Pulmonary artery endothelial cell (primary cell): ENCODE measurements at places on chromosomes 4 and X.

- DNase-seq, result no peak
Observed at GRCh38 chrX:107205770-107206696, at the start of the genes DNAAF6 and NUP62CL. TSS of gene DNAAF6 (plus strand) at chrX:107206611. CDS start at chrX:107212876, 6,265 bp downstream. TSS of gene NUP62CL (minus strand) at chrX:107206433. CDS start at chrX:107175146, 31,287 bp downstream.

DNA sequence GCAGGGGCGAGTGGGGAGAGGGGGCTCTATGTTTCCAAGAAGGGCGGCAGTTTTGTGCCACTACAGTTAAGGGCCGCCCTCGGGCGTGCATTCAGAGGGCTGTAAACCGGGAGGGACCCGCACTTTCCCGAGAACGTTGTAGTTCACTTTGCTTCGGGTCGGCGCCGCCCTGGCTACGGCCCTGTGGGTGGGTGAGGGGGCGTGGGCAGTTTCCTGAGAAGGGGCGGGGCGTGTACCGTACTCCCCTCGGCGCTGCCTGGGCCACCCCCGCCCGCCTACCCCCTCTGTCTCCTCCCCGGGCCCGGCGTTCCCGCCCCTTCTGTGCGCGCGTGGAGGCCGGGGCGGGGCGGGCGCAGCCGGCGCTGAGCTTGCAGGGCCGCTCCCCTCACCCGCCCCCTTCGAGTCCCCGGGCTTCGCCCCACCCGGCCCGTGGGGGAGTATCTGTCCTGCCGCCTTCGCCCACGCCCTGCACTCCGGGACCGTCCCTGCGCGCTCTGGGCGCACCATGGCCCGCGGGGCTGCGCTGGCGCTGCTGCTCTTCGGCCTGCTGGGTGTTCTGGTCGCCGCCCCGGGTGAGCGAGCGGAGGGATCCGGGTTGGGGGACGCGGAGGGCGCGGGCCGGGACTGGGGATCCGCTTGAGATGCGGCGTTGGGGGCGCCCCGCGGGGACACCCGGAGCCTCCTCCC is at the start of gene CD99:
CD99 (plus strand) TSS at position 440 of the 687 bp plus-strand sequence; CDS start at position 506, 66 bp downstream.
- DNase-seq, result peak; percentile 59

GRCh38 chr4:146522869-146523205 is 1.1 kb upstream of the SLC10A7 start:
- no peak for DNase-seq

DNA sequence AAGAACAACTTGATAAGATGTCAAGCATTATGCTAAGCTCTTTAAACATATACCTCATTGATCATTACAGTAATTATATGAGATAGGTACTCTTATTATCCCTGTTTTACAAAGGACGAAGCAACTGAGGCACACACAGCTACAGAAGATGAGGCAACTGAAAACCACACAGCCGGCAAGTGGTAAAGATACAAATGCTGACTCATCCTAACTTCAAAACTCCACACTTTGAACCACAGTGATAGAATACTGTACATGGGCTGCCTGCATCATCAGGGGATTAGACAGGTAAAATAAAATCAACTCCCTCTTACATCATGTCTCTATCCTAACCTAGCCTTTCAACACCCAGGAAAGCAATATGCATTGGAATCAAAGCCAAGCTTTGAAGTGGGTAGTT is 47.8 kb downstream of the LHFPL1 start:
- DNase-seq, result no peak

GRCh38 chr4:128635141-128635954 is 174.2 kb upstream of the JADE1 start:
- peak; percentile 2 for DNase-seq

GRCh38 chrX:119605464-119606279 is 552 bp downstream of the NKRF start:
- no peak for DNase-seq

DNA sequence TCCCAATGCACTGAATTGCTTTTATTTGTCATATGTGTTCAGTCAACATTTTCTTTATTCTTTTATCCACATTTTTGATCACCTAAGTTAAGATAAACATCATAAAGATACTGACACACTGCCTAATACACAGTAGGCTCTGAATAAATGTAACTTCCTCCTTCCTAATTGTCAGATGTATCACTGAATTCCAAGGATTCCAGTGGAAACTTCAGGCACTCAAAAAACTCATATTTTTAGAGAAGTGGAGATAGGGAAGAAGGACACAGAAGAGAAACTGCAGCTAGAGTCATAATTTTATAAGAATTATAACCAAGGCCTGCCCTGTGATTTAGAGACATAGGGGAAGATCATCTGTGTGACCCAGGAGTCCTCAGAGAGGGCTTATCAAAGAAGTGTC is 753.3 kb downstream of the ADGRL3 start:
- DNase-seq, result no peak

DNA sequence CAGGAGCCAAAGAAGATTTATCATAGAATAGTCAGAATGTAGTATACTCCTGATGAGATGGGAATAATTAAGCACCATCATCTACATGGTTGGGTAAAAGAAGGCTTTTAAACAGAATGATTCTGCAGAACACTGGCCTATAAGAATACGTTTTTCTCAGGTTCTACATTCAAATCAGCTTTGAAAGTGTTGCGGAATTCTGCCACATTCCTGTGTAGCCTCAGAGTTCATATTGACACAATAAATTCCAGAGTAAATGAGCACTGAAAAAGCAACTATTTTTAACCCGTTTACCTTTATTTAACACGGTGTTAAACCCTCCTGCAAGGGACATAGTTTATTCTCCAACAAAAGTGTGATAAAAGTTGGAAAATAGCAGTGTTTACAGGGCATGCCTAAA is 950.2 kb upstream of the SLIT2 start:
- no peak for DNase-seq

GRCh38 chr4:48361012-48361400 is 19.7 kb downstream of the SLAIN2 start:
- no peak for DNase-seq

DNA sequence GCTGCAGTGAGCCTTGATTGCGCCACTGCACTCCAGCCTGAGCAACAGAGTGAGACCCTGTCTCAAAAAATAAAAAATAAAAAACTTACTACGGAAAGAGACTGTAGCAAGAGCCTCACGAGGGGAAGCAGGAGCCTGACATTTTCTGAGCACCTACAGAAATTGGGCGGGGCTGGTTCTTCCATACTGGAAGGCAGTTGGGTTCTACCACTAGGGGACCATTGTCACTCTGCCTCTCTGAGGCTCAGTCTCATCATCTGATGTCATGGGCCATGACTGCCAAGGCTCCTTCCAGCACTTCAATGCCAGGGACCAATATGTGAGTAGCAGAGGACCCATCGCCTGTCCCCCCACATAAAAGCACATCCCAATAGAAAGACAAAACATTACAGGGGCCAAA is 8.2 kb downstream of the SH3KBP1 start:
- DNase-seq, result no peak

DNA sequence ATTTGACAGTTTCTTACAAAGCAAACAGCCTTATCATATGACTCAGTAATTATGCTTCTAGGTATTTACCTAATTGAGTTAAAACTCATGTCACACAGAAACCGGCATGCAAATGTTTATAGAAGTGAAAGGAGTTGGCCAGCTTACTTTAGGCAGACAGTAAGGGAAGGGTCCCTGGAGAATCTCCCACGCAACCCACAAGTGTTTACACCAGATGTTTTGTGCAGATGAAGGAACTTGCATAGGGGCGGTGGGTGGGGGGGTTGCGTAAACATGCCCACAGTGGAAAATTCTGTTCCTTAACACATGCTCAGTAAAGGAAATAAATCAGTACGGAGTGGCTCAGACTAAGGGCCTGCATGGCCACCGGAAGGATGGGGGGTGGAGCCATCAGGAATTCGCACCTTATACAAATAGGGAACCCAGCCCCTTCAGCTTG is 330.5 kb upstream of the AADAT start:
- DNase-seq, result no peak

- DNase-seq, result no peak
Observed at GRCh38 chr4:178081896-178082295, 639.7 kb upstream of the AGA start.

- DNase-seq, result no peak
Observed at GRCh38 chrX:148914783-148915182, 414.4 kb downstream of the AFF2 start.

GRCh38 chr4:48649505-48649904 is 130.6 kb downstream of the FRYL start:
- no peak for DNase-seq

- no peak for DNase-seq
Observed at GRCh38 chrX:8743126-8743732, 11.3 kb upstream of the ANOS1 start.

DNA sequence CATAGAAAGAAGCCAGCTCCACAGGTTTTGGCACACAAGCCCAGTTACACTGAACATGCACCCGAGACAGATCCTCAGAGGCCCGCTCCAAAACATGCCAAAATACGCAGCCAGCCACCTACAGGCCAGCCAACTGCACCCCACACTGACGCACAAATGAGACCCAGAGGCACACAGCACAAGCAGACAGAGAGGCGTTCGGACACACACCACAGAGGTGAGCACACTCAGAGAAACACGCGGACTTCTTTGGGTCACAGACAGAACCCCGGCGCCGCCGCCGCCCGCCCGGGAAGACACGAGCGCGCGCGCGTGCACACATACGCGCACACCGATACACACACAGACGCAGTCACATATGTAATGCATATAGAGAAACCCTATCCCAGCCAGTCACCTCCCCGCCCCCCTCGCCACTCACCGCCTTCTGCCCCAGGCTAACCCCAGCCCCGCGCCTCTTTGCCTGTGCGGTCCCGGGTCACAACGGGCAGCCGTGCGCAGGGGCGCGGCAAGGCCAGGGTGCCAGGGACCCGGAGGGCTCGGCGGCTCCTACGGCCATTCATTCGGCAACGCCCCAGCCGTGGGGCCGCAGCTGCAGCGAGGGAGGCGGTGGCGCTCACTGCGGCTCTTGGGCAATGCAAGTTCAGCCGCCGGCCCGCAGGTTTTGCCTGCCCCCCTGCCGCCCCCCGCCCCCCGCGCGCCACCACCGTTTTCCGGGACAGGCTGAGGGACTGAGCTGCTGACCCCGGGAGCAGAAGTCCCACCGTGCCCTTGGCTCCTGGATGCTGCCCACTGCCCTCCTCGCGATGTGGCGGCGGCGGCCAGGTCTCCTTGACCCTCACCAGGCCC is 553 bp downstream of the SEPTIN6 start:
- DNase-seq, result no peak

DNA sequence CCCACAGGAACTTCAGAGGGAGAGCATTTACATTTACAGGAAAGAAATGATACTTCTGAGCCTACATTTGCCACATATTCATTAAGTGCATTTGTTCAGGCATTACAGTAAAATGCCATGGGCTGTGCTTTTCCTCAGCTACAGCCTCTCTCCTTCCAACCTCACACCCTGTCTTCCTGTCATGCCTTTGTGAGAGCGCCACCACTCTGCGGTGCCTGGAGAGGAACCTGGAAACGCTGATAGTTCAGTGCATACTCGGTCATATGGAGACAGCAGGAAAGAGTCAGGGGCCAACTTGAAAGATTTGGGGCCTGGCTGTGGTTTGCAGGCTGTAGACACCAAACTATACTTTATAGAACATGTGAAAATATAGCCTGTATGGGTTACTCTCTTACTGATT is 40.5 kb downstream of the NFKB1 start:
- no peak for DNase-seq

DNA sequence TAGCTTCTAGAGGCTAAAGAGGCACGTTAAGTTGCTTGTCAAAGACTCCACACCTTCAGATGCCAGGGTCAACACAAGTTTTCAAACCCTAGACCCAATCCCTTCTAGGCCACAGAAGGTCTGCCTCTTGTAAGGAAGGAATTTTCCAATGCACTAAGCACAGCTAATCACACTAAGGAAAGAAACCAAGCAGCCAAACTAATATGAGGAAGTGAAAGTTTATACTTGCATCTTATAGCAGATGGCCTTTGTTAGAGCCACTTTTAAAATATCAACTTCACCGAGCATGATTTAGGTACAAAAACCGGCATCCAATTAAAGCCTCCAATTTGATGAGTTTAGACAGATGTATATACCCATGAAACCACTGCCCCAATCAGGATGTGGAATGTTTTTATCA is 9.9 kb downstream of the FHL1 start:
- DNase-seq, result no peak

- DNase-seq, result no peak
Observed at GRCh38 chrX:72326605-72327300, 21.0 kb upstream of the CITED1 start.

GRCh38 chr4:175998782-175999181 is 66.9 kb upstream of the WDR17 start:
- DNase-seq, result no peak

DNA sequence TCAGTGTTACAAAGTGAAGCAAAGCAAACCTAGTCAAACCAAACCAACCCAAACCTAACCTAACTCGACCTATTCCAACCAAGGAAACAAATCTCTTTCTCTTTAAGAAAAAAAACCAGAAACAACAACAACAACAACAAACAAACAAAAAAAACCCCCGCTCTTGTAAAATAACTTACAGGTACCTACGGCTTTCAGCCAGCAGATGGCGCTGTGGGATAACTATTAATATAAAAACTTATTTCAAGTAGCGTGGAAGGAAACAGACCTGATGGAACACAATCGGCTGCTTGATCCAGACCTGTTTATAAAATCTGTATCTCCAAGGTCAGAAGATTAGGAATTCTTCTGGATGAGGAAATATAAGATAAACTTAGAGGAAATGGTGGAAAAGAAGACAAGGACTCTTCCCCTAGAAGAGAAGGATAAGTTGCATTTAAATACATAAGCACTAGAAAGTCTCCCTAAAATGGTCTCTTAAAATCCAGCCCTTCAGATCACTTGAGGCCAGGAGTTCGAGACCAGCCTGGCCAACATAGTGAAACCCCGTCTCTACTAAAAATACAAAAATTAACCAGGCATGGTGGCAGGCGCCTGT is 34.4 kb upstream of the CDKL5 start:
- DNase-seq, result peak; percentile 10

GRCh38 chr4:184424993-184425758 is 49.2 kb downstream of the IRF2 start:
- DNase-seq, result no peak

GRCh38 chr4:158781963-158782362 is 13.1 kb downstream of the FNIP2 start:
- DNase-seq, result no peak

DNA sequence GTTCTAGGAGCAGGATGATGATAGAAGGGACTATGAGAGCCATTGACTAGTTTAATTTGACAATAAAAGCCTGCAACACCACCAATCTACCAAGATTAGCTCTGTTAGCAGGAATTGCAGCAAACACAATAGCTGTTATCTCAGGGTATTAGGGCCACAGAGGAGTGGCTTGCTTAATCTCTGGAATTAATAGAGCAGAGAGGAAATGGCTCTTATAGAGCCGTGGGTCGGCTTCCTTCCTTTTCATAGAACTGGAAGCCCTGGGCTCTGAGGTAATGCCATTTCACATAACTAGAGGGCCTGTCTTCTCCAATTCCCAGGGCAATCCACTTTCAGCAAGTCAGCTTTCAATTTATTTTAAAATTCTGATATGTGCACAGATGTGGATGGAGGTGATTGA is 83.0 kb downstream of the MAMLD1 start:
- DNase-seq, result peak; percentile 58

- DNase-seq, result no peak
Observed at GRCh38 chr4:141705747-141706377, 69.5 kb downstream of the IL15 start.

- peak; percentile 41 for DNase-seq
Observed at GRCh38 chr4:76028350-76028765, 5.1 kb upstream of the CXCL10 start.
